ENCODE measurements at places on chromosomes 5 and 9.

GRCh38 chr5:166758151-166758550 is 1533.3 kb upstream of the WWC1 start:
- DNase-seq, result no peak

- no peak for DNase-seq
Measured at GRCh38 chr5:31124651-31125305, 68.7 kb upstream of the CDH6 start.

DNA sequence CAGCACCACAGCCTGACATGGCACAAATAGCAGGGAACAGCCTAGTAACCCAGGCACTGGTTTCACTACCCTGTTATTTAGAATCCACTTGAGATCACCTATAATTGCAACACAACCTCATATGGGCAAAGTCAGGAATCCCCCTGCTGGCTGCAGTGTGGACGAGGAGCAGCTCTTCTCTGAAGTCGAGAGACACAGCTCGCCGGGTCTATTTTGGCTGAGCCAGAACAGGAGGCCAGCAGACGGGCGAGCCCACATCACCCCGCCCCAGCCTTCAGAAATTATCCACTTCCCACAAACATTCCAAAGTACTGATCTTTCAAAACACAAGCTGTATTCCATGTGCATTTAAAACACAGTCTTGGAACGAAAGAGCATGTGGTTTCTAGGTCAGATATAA is 179.0 kb downstream of the ROR2 start:
- DNase-seq, result no peak

- peak; percentile 83 for DNase-seq
Measured at GRCh38 chr9:135156525-135157510, 69.3 kb downstream of the OLFM1 start.

DNA sequence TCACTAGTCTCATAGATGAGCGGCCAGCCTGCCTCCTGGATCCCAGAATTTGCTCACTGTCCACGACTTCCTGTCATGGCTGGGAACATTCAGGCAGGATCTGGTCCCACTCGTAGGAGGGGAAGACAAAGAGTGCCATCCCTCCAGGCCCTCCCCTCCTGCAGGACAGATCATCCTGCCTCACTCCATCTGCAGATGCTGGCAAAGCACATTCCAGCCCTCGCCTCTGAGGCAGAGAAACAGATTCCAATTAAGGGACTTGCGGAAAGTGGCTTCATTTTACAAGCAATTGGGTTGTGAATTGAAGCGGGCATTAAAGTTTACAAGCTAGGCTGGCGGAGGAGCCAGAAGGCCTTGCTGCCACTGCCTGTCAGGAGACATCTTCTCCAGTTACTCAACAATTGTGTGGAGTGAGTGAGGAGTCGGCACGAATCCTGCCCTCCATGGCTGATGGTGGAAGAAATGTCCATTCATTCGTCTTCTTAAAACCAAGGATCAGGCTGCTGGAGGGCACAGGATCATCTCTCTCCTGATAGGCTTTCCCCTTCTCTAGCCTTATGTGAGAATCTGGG is 41.8 kb upstream of the KCNMB1 start:
- DNase-seq, result no peak

DNA sequence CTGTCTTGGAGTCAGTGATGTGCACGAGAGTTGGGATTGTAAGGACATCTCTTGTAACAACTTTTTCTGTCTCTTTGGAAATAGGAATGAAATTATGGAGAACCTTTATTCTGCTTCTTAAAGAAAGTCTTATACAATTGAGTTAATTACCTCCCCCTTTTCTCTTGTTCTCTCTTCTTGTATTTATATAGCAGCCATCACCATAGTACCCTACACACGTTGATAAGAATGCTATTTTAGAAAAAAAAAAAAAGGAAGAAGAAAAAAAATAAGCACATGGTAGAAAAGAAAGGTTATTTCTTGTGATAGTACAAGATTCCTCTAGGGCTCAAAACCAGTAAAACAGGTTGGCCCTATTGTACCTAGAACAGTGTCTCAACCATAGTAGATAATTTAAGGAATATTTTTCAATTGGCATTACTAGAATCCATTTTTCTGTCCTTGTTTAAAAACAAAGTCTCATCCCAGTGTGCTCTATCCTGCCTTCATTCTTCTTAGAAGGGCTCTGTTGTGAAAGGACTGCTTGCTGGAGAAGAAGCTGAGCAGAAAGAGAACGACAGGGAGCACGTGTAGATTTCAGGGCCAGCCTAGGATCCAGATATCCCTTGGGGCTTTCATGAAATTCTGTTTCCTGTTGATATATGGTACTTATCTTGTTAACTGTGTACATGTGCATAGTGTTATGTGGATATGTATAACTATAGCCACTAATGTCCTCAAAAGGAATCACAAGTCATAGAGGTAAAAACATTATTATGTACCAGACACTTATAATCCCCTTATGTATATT is 392.3 kb upstream of the MEF2C start:
- DNase-seq, result no peak

GRCh38 chr5:45062044-45062443 is 253.3 kb downstream of the MRPS30 start:
- DNase-seq, result no peak

DNA sequence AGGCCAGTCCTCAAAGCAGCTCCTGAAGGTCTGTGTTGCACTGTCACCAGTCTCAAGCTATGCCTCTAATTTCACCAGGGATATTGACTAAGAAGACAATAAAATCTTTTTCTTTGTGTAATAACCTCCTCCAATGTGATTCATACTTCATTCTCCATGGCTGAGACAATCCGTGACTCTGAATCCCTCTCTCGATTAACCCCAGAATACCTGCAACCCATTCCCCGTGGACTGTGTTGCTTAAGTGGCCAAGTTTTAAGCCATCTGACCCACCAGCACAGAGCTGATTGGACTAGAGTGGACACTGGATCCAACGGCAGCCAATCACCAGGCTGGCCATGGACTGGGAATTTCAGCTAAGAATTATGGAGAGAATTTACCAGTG is 5.4 kb upstream of the CCIN start:
- DNase-seq, result no peak

DNA sequence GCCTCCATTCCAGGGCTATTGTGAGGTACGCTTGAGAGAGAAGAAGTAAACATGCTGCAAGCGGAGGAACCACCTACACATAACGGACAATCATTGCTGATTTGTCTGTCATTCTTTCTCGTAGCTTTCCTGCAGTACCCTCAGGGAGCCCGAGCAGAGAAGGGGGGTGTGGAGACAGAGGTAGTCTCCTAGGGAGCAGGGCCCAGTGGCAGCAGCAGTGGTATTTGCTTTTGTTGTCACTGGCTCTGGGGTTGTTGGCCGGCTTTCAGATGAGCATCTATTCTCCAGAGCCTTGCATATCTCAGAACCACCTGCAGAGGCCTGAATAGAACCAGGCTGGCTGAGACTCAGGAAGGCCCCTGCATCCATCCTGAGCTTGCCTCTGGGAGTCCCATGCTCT is 19.9 kb downstream of the ENHO start:
- no peak for DNase-seq

DNA sequence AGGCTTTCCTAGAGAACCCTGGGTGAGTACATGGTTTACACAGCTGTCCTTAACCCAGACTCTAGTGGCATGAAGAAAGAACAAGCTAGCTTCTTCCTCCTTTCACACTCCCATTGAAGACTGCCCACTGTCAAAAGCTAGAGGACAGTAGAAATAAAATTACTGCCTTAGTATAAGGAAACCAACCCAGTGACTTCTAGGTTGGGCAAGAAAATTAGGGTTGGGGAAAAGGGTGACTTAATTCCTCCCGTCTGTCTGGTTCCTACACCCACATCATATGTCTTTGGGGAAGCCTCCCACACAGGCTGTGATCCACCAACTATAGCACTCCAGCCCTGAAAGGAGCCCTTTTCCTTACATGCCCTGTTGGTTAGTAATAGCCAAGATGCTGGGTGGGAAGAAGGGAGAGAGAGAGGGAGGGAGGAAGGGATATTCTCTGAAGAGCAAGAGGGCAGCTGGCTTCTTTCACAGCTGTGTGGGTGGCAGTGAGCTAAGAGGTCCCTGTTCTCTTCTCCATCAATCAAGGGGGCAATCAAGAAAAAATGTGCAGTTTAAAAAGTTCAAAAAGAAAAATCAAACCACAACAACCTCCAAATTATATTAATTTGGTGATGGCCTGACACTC is 21.7 kb downstream of the HBEGF start:
- DNase-seq, result no peak

DNA sequence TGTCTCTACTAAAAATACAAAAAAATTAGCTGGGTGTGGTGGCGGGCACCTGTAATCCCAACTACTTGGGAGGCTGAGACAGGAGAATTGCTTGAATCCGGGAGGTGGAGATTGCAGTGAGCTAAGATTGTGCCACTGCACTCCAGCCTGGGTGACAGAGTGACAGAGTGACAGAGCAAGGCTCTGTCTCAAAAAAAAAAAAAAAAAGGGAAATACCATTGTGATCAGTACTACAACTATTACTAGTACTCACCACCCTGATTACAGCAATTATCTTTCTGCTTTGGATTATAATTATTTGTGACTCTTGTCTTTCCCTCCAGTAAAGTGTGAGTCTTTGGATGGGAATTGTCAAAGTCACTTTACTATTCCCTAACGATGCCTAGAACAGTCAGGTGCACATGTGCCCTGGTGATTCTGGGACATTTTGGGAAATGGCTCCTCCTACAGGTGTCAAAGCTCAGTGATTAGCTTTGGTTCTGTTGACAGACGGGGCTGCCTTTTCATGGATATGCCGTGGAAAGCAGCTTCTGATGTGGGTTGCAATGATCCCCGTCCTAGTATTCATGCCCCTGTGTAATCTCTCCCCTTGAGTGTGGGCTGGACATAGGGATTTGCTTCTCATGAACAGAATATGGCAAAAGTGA is 31.8 kb upstream of the FRRS1L start:
- DNase-seq, result no peak

- peak; percentile 72 for DNase-seq
Measured at GRCh38 chr5:137752905-137753690, 1.1 kb downstream of the HNRNPA0 start.

- no peak for DNase-seq
Measured at GRCh38 chr5:32692036-32692746, 18.9 kb upstream of the NPR3 start.

GRCh38 chr5:132027027-132027426 is 15.6 kb upstream of the ACSL6 start:
- no peak for DNase-seq

DNA sequence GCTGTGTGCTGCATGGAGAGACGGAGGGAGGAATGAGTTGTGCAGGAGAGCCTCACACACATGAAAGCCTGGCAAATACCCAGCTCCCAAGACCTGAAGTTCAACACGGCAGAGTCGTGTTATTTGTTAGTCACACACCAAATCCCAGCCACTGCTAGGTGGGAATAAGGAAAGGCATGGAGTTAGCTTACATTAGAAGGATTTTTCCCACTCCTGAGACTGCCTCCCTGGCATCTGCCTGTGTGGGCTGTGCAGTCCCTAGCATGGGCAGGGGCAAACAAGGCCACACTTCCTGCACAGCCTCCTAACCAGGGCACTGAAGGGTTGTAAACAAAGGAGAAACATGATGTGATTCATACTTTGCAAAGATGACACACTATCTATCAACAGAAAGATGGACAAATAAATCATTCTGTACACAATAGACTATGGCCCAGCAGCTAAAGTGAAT is 306.8 kb downstream of the SPOCK1 start:
- no peak for DNase-seq

DNA sequence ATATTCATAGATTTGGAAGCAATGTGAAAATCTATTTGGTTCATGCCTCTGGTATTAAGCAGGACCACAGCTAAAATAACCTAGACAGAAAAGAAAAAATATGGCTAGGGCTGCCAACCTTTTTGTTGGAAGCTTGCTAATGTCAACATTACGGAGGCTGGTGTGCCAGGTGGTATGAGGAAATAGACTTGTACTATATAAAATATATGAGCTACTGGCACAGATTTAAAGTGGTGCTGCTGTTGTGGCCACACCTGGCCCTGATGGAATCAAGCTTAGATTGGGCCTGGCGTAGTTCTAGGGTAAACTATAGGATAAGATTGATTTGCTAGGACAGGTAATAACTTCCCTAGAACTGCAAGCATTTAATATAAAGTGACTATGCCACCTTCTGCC is 10.6 kb upstream of the PARP8 start:
- DNase-seq, result no peak

DNA sequence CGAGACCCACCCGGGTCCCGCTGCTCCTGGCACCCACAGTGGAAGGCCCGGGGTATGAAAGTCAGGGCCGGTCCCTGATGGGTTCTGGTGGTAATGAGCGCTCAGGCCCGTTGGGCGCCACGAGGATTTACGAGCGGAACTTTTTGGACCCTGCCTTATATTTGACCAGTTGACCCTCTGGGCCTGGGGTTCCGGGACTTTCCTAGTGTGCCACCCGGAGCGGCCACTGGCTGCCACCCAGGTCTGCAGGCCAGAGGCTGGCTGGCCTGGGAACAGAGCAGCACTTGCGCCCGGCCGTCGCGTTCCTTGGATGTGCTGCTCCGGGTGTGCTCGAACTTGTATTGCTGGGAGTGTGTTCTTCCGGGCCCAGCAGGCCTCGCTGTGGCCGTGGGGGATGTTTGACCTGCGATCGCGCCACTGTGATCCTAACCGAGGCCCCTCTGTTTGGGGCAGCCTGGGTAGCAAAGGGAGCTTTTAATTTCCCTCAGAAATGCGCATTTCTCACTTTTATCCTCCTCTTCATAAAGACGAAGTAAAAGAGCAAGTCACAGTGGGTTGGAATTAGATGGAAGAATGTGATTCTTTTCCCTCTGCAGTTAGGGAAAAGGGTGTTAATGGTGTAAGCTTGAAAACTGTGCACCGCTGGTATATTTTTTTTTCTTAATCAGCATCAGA is 1.2 kb downstream of the F2RL1 start:
- DNase-seq, result no peak

GRCh38 chr9:80070071-80070742 is 498.4 kb downstream of the TLE4 start:
- DNase-seq, result no peak

DNA sequence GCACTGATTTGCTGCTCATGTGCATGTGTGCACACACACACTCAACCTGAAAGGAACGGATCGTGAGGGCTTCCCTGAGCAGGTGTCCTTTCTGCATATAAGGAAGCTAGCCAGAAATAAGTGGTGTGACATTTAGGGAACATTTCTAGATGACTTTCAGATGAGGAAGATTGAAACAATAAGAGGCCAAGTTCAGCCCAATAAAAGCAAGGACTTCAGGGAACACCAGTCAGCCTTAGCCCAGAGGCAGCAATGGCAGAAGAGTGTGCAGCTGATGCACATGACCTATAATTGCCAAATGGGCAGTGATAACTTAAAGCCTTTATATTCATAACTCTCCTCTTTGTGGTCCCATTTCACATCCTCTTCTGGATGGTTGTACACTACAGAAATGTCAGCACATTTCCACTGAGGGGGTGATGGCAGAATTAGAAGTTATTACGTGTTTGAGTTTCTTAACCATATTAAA is 255.5 kb downstream of the TRIM32 start:
- no peak for DNase-seq
